ENCODE measurements at places on chromosomes 5 and 9.

DNA sequence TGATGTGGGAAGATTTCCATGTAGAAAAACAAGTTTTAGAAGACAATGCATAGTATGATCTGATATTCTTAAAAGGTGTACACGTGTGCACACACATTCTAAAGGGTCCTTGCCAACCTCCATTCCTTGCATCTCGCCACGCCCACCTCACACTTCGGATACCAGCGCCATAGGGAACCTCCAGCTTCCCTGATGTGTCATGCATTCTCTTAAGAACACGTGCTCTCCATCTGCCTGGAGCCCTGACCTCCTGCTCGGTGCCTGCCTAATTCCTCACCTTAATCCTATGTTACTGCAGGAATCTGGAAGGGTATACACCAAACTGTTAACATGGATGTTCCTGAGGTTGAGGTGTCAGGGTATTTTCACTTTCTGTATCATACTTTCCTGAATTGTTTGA, 63.1 kb downstream of the PTCD2 start:
- no peaks in the 10 kb centered on the region for H3K4me1 ChIP-seq
- no peak overlapping the region for H3K4me3 ChIP-seq
- H3K27ac ChIP-seq, result no peak overlapping the region
- no peaks in the 10 kb centered on the region for H3K36me3 ChIP-seq
- DNase-seq, result no peak

GRCh38 chr5:58794875-58795274, 212.0 kb downstream of the RAB3C start:
- H3K4me3 ChIP-seq, result no peak overlapping the region
- no peaks in the 10 kb centered on the region for H3K4me1 ChIP-seq
- H3K27me3 ChIP-seq, result no peaks in the 10 kb centered on the region
- no peak for DNase-seq
- no peaks in the 10 kb centered on the region for H3K36me3 ChIP-seq

DNA sequence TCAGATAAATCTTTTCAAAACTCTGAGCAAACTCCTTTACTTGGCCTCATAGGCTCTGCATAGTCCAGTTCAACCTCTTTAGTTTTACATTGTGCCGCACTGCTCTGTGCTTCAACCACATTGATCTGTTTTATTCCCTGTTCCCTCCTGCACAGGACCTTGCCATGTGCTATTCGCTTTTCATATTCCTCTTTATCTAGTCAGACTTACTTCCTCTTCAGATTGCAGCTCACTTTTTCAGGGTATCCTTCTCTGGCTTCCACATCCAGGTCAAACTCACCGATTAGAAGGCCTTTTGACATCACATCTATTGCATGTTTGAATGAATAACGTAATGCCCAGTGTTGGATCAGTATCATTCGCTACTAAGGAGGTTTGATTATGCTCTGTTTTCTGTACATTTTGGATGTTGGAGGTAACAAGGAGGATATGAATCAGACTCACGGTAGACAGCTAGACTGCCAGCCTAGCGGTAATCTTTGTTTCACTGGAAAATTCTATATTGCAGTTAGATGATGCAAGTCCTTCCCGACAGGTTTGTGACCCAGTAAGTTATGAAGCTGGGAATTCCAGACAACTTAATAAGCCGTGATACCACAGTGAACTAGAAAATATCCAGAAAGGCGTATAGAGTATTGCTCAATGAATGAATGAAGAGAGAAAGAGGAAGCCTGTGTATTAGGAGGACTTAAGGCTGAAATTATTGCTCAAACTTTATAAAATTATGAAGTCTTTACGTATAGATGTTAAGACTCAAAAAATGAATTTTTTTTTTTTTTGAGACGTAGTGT, 65.7 kb downstream of the IQGAP2 start:
- H3K4me3 ChIP-seq, result no peak overlapping the region
- no peak overlapping the region for H3K27ac ChIP-seq
- no peak for DNase-seq
- H3K36me3 ChIP-seq, result no peaks in the 10 kb centered on the region
- H3K27me3 ChIP-seq, result no peaks in the 10 kb centered on the region
- peaks cover 18% of the 10 kb centered on the region for H3K4me1 ChIP-seq

DNA sequence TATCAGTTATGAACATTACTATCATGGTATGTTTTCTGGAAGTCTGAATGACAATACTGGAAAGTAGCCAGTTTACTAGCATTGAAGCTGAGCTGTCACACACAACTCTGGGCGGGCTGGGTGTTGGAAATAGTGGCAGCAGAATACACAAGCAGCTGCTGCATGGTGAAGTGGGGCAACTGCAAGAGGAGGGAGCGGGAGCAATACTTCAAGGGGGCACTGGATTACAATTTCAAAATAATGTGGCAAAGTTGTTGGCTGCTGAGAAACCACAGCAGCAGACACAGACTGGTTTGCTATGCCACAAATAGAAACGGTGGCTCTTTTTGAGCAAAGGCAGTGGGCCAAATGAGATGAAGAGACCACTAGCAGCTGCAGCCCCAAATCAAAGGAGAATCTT, 350.2 kb downstream of the KIAA0825 start:
- no peak for DNase-seq
- no peaks in the 10 kb centered on the region for H3K36me3 ChIP-seq
- H3K4me1 ChIP-seq, result no peaks in the 10 kb centered on the region
- no peak overlapping the region for H3K27ac ChIP-seq
- no peaks in the 10 kb centered on the region for H3K27me3 ChIP-seq
- no peak overlapping the region for H3K4me3 ChIP-seq

DNA sequence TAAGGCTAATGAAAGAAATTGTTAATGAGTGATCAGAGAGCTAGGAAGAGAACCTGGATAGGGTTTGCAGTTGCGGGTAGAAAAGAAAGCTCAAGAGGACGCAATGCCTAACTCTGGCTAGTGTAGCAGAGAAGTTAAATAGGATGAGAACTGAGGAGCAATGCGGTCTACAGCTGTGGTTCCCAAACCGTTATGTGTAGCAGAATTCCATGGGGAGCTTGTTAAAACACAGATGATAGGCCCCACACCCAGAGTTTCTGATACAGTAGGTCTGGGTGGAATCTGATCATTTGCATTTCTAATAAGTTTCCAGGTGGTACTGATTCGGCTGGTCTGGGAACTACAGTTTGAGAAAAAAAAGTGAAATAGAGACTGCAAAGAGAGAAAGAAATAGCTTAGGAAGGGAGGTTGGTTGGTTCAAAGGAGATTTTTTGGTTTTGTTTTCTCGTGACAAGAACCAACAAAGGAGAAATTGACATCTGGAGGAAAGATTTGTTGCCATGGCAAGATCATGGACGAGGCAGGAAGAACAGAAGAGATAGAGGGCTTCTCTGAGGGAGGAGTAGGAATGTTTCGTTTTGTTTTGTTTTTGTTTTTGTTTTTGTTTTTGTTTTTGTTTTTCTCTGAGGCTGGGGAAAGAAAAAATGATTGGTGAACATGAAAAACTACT, 276.1 kb downstream of the ARRDC3 start:
- no peak overlapping the region for H3K27ac ChIP-seq
- DNase-seq, result no peak
- no peaks in the 10 kb centered on the region for H3K27me3 ChIP-seq
- H3K4me3 ChIP-seq, result no peak overlapping the region
- no peaks in the 10 kb centered on the region for H3K4me1 ChIP-seq
- no peaks in the 10 kb centered on the region for H3K36me3 ChIP-seq

- H3K36me3 ChIP-seq, result no peaks in the 10 kb centered on the region
- no peaks in the 10 kb centered on the region for H3K27me3 ChIP-seq
- no peak overlapping the region for H3K27ac ChIP-seq
- DNase-seq, result no peak
These were observed 111.8 kb upstream of the SEMA6A start for GRCh38 chr5:116686438-116686837.

DNA sequence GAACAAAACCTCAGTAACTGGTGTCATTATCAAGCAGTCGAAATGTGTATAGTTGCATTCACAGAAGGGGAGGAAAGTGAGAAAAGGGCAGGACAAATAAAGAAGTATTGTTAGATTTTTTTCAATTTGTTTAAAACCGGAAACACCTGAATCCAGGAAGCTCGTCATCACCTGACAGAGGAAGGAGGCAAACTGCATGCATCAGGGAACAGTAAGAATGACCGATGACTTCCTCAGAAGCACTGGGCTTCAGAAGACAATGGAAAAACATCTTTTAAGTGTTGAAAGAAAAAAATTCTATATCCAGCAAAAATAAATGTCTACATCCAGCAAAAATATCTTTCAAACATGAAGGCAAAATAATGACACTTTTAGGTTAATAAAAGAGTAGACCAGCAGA, 29.5 kb downstream of the PLEKHG4B start:
- no peaks in the 10 kb centered on the region for H3K36me3 ChIP-seq
- H3K27ac ChIP-seq, result no peak overlapping the region
- no peak for DNase-seq
- no peaks in the 10 kb centered on the region for H3K27me3 ChIP-seq

- H3K4me1 ChIP-seq, result peaks cover 5% of the 10 kb centered on the region
- no peaks in the 10 kb centered on the region for H3K27me3 ChIP-seq
- H3K4me3 ChIP-seq, result no peak overlapping the region
- H3K36me3 ChIP-seq, result no peaks in the 10 kb centered on the region
These were observed 11.1 kb downstream of the CXCL14 start for GRCh38 chr5:135567661-135568060.
